ENCODE measurements at places on chromosomes 16 and 17.
A peak's percentile ranks its signal among the peaks of the same experiment; 100 is the strongest.

- no peak for DNase-seq
These were observed 7.7 kb downstream of the RAP1GAP2 start for GRCh38 chr17:2803971-2804370.

DNA sequence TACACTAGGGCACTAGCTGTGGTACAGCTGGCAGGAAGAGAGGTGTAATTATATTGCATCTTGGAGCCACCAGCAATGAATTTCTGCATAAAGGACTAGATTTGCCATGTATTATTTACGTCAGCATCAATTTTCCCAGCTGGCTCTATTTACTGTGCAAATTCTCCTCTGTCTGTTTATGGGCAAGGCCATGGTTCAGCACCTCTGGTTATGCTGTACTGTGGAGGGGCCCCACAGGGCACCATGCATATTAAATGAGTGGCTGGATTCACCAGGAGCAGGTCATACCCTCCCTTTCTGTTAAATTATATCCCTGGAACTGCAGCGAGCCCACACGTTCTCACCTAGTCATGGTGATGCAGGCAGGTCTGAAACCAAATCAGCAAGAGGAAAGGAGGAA, 19.8 kb downstream of the RAD51D start:
- DNase-seq, result no peak

DNA sequence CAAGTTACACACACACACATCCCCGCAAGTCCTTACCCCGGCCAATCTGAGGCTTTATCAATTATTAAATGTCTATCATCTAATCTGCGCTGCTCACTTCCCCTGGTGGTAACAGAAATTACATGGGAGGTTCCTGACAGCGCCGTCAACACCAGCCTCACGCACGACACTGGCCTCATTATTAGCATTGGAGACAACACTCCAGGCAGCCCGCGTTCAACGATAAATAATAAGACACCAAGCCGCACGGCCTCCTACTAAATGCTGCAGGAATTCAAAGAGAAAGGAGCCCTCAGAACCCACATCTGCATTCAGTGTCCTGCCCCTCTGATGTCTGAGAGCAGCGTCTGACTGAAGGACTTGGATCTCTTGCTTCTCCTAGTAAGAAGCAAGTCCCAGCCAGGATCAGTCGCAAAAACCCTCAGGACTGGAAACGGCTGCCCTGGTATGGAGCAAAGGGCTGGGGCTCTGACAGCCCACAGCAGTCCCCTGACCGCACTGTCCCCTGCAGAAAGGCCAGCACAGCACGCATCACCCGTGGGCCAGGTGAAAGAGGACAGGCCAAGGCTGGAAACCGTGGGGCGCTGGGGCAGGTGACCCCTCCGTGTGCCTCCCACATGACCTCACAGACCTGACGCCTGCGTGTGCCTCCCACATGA, 7.6 kb upstream of the RPH3AL start:
- no peak for DNase-seq

DNA sequence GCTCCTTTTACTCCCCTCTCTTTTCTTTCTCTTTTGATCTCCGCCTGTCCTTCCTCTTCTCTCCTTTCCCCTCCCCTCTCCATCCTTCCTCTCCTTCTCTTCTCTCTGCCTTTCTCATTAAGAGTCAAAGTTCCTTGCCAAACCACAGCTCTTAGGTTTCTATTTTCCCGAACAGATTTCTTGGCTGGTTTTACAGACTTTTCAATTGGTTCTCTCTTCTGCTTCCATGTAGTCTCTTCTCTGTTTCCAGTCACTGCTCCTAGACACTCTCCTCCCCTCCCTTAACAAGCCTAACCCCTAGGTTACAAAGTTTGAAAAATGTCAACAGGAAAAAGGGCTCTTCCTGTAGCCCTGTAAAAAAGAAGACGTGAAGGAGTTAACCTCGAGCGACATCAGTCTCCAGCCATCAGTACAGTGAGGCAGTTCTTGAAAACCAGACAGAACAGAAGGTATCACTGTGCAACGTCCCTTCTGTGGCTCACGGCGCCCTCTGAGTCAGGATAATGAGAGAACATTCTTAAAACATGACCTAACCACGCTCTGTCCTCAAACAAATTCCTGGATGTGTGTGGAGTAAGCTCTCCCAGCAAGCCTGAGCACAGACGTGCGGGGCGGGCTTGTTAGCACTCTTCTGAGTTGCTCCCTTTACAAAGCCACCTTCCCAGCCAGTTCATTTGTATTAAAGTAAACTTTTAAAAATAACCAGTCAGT, 11.6 kb upstream of the MARCHF10 start:
- DNase-seq, result no peak

DNA sequence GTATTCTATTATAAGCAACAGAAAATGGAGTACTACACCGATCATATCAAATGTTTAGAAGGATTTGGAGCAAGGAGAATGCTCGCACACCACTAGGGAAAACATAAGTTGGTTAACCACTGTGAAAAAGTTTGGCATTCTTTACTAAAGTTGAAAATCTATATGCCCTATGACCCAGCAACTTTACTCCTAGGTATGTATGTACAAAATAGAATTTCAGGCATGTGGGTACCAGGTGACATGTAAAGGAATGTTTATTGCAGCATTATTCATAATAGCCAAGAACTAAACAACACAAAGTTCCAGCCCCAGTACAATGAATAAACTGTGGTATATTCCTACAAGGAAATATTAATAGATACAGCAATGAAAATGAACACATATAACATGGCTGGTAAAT, 5.8 kb upstream of the HBZ start:
- DNase-seq, result no peak

- no peak for DNase-seq
These were observed at the start of gene CYTH1 for GRCh38 chr17:78781893-78782304. Gene CYTH1 (minus strand): TSS chr17:78782273. CDS start chr17:78782223, 50 bp downstream.

- peak; percentile 32 for DNase-seq
These were observed 489 bp downstream of the ZC3H18 start for GRCh38 chr16:88570691-88571092.

- DNase-seq, result no peak
These were observed 33.2 kb downstream of the VPS35L start for GRCh38 chr16:19588661-19589060.

- no peak for DNase-seq
These were observed 11.8 kb upstream of the TMEM98 start for GRCh38 chr17:32916134-32916533.

DNA sequence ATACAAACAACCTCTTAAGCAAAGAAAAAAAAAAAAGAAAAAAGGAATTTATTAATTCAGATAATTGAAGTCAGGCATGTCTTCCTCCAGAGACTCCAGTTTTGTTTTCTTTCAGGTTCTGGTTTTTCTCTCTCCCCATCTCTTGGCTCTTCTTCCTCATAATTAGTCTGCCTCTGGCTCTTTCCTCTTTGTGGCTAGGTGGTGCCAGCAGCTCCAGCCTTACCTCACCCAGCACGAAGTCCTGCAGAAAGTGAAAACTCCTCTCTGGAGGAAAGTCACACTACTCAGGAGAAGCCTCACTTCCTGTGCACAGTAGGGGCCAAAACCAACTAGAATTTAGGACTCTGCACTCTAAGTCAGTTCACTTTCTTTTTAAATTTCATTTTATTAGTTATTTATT, 10.3 kb upstream of the NFAT5 start:
- DNase-seq, result no peak

DNA sequence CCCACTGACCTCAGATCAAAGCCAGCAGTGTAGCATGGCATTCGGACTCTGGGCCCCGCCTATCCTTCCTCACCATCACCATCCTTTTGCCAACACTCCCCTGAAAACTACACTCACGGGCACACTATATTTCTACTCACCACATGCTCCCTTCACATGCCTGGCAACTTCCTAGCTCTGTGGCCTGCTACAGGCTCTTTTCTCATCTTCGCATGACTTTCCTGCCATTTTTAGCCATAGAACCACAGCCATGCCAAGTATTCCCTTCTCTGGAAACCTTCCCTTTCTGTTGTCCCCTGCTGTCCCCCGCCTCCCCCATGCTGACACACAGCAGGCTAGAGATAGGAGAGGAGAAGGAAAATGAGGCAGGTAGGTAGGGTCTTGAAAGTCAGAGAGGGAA, 45.5 kb upstream of the MMP2 start:
- no peak for DNase-seq

DNA sequence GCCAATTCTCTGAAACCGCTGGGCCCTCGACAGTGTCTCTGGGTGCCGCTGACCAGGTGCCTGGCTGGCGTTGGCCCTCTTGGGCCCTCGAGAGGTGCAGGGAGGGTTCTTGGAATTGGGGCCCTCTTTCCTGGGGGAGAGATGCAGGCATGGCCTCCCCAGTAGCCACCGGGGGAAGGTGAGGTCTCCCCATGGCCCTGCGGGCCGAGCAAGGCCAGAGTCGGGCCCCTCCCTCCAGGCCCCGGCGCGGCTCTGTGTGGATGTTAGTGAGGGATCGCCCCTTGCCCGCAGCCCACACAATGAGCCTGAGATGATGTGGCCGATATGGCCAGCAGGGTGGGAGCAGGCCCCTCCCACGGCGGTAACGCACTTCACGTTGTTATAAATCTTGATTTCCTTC, 23.1 kb upstream of the C1QTNF8 start:
- DNase-seq, result no peak

Data from stimulated activated CD4-positive, alpha-beta T cell treated with anti-CD3 and anti-CD28 coated beads, Interleukin-2, amount 100 ng/mL, for 4 hours (primary cell).